Neuronal stem cell (in vitro differentiated cells): ENCODE measurements at places on chromosomes 1 and 21.

DNA sequence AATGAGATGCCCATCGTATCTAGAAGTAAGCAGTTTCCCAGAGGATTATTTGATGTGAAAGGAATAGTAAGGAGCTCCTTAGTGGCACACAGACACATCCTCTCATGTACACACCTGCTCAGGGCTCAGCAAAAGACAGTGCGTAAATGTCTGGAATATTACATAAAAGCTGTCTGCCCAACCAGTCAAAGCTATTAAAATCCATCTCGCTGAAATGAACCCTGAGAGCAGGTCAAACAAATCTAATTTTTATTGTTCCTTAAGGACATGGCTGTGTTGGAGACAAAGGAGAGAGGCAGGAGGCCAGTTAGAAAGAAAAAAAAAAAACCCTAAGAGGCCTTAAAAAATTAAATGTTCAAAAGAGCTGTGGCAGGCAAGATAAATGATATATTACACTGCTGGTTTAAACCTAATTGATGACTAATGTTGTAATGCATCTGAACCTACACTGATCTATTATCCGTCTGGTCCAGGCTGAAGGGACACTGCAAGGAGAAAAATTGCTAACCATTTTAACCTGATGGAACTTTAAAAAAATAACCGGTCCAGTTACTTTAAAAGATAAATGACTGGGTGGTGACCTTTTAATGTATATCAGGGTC is 58.5 kb upstream of the FGGY start:
- H3K4me1 ChIP-seq = peaks cover 4% of the 10 kb centered on the region
- no peak overlapping the region for H3K4me3 ChIP-seq
- H3K27ac ChIP-seq = no peak overlapping the region
- H3K27me3 ChIP-seq = no peaks in the 10 kb centered on the region

- no peaks in the 10 kb centered on the region for H3K4me1 ChIP-seq
- no peaks in the 10 kb centered on the region for H3K27me3 ChIP-seq
- H3K36me3 ChIP-seq = no peaks in the 10 kb centered on the region
- no peak overlapping the region for H3K4me3 ChIP-seq
Measured at GRCh38 chr1:100027212-100027611, 57.4 kb downstream of the SLC35A3 start.

DNA sequence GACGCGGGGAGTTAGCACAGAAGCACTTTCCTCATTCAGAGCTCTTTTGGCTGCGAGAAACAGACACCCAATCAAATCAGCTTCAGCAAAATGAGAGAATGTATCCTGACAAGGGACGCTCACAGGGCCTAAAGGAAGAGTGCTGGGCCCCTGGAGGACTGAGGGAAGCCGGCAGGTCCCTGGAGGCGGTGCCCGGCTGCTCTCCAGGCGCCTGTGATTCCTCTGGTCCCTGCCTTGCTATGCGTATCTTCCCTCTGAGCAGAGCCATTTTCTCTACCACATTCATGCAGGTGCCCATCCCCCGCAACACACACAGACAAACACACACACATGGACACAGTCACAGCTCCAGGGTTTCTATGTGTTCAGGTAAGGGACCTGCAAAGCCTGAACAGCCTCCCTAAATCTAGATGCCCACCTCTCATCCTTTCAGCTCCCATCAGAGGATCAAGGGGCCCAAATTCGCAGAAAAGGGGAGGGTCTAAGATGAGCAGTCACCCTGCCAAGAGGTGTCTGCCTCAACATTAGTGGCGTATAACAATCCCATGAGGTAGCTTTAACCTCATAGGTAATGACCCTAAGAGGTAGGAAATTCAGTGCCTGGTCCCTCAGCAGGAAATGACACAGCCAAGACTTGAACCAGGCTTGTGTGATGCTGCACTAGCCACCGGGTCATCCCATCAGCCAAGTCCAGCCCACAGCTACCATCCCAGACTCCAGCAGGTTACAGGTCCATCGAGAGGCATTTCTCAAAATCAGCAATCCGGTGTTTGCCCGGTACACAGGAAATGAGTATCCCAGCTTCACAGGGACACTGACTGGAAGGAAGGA is 29.0 kb downstream of the PTAFR start:
- H3K27me3 ChIP-seq = peaks cover under 1% of the 10 kb centered on the region
- H3K4me1 ChIP-seq = peaks cover 8% of the 10 kb centered on the region
- H3K36me3 ChIP-seq = no peaks in the 10 kb centered on the region
- no peak for DNase-seq

DNA sequence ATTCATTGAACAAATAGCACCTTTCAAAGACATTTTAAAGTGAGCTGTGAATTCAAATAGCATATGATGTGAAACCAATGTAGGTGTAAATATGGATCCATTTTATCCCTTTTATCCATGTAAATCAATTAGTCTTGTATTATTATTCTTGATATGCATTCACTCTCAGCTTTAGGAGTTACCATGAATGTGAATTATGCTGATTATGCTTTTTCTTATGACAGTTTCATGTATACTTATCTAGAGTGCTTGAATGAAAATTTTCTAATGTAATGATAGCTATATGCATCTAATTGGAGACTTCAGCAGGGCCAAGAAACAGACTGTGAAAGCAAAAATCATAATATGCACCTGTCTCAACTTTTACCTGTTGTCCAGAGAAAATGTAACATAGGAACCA is 226.6 kb upstream of the ST6GALNAC5 start:
- H3K4me3 ChIP-seq = no peak overlapping the region
- H3K27me3 ChIP-seq = no peaks in the 10 kb centered on the region
- no peak for DNase-seq
- H3K36me3 ChIP-seq = no peaks in the 10 kb centered on the region

- no peaks in the 10 kb centered on the region for H3K4me1 ChIP-seq
- H3K4me3 ChIP-seq = no peak overlapping the region
Measured at GRCh38 chr1:70910013-70910412, 137.6 kb downstream of the PTGER3 start.

DNA sequence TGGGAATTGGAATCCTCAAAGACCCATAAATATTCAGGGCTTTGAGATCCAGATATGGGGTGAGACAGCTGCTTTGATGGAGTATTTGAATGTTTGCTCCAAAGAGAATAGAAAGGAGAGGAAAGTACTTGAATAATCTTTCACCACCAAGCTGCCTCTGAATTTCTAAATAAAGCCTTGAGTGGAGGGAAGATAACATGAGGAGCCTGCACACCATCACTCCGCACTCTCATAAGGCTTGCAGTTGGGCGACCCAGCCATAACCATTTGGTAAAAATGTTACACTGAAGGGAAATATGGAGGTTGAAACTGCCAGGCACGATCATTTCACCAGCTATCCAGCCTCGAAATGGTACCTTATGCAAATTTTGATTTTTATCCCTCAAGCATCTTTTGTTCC is 38.4 kb downstream of the VCAM1 start:
- no peak overlapping the region for H3K4me3 ChIP-seq
- H3K36me3 ChIP-seq = no peaks in the 10 kb centered on the region
- no peaks in the 10 kb centered on the region for H3K27me3 ChIP-seq
- no peak for DNase-seq

DNA sequence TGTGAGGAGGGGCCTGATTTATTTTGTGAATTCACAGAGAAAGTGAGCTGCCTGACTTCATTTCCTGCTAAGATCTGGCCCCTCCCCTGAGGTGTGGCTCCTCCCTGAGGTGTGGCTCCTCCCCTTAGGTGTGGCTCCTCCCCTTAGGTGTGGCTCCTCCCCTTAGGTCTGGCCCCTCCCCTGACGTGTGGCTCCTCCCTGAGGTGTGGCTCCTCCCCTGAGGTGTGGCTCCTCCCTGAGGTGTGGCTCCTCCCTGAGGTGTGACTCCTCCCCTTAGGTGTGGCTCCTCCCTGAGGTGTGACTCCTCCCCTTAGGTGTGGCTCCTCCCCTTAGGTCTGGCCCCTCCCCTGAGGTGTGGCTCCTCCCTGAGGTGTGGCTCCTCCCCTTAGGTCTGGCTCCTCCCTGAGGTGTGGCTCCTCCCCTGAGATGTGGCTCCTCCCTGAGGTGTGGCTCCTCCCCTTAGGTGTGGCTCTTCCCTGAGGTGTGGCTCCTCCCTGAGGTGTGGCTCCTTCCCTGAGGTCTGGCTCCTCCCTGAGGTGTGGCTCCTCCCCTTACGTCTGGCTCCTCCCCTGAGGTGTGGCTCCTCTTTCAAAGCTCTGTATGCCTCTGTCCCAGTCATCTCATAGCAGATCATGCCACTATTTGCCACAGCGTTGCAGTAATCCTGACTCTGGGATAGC is 26.9 kb upstream of the LRRC3 start:
- no peak for DNase-seq
- no peak overlapping the region for H3K27ac ChIP-seq
- H3K4me3 ChIP-seq = no peak overlapping the region
- H3K36me3 ChIP-seq = no peaks in the 10 kb centered on the region
- no peaks in the 10 kb centered on the region for H3K4me1 ChIP-seq
- H3K27me3 ChIP-seq = peaks cover 14% of the 10 kb centered on the region

- H3K27me3 ChIP-seq = no peaks in the 10 kb centered on the region
- no peak for DNase-seq
- H3K36me3 ChIP-seq = no peaks in the 10 kb centered on the region
Measured at GRCh38 chr1:77134359-77134758, 84.9 kb downstream of the PIGK start.

- no peak for DNase-seq
- H3K4me3 ChIP-seq = no peak overlapping the region
- H3K27me3 ChIP-seq = no peaks in the 10 kb centered on the region
- no peaks in the 10 kb centered on the region for H3K4me1 ChIP-seq
- no peaks in the 10 kb centered on the region for H3K36me3 ChIP-seq
- no peak overlapping the region for H3K27ac ChIP-seq
Measured at GRCh38 chr1:194342484-194343262, 1156.3 kb upstream of the B3GALT2 start.

GRCh38 chr1:153977250-153978240 is at the start of gene JTB:
TSS of gene JTB (minus strand) at chr1:153977674. CDS start at chr1:153977252, 422 bp downstream.
- peak within 1 kb of the TSS; percentile 98 for H3K4me3 ChIP-seq
- H3K4me1 ChIP-seq = peaks cover 2% of the 10 kb centered on the region
- peak within 1 kb of the TSS; percentile 52 for H3K27ac ChIP-seq
- no peaks in the 10 kb centered on the region for H3K27me3 ChIP-seq
- peaks cover 74% of the 10 kb centered on the region for H3K36me3 ChIP-seq

GRCh38 chr1:234188454-234188792 is 184.8 kb upstream of the COA6 start:
- DNase-seq = peak; percentile 35
- H3K27ac ChIP-seq = peak overlapping the region; percentile 34
- no peak overlapping the region for H3K4me3 ChIP-seq
- no peaks in the 10 kb centered on the region for H3K36me3 ChIP-seq
- H3K27me3 ChIP-seq = no peaks in the 10 kb centered on the region

GRCh38 chr1:19656134-19656779 is 8.4 kb upstream of the HTR6 start:
- H3K4me1 ChIP-seq = peaks cover 20% of the 10 kb centered on the region
- H3K4me3 ChIP-seq = no peak overlapping the region
- H3K36me3 ChIP-seq = no peaks in the 10 kb centered on the region
- peaks cover 2% of the 10 kb centered on the region for H3K27me3 ChIP-seq
- no peak overlapping the region for H3K27ac ChIP-seq

GRCh38 chr1:246801241-246802020 is 77.2 kb downstream of the SCCPDH start:
- H3K27me3 ChIP-seq = no peaks in the 10 kb centered on the region
- H3K4me3 ChIP-seq = no peak overlapping the region
- H3K27ac ChIP-seq = no peak overlapping the region
- peaks cover 8% of the 10 kb centered on the region for H3K4me1 ChIP-seq

GRCh38 chr1:173590557-173590956 is 12.3 kb downstream of the SLC9C2 start:
- no peak overlapping the region for H3K27ac ChIP-seq
- no peak for DNase-seq
- H3K4me1 ChIP-seq = no peaks in the 10 kb centered on the region

- no peak for DNase-seq
- no peaks in the 10 kb centered on the region for H3K27me3 ChIP-seq
- H3K27ac ChIP-seq = no peak overlapping the region
Measured at GRCh38 chr21:14850394-14850793, 214.4 kb downstream of the NRIP1 start.

GRCh38 chr1:178916448-178917174 is 45.7 kb upstream of the ANGPTL1 start:
- H3K27ac ChIP-seq = no peak overlapping the region
- no peak for DNase-seq
- H3K27me3 ChIP-seq = no peaks in the 10 kb centered on the region
- no peaks in the 10 kb centered on the region for H3K4me1 ChIP-seq
- H3K36me3 ChIP-seq = peaks cover 2% of the 10 kb centered on the region
- H3K4me3 ChIP-seq = no peak overlapping the region

- H3K4me1 ChIP-seq = no peaks in the 10 kb centered on the region
- no peaks in the 10 kb centered on the region for H3K36me3 ChIP-seq
- H3K27me3 ChIP-seq = no peaks in the 10 kb centered on the region
- no peak for DNase-seq
Measured at GRCh38 chr21:21845901-21846300, 847.7 kb downstream of the NCAM2 start.

GRCh38 chr1:101333186-101333585 is 96.4 kb downstream of the S1PR1 start:
- no peaks in the 10 kb centered on the region for H3K36me3 ChIP-seq
- no peaks in the 10 kb centered on the region for H3K4me1 ChIP-seq
- no peak for DNase-seq

GRCh38 chr1:157235307-157235706 is 97.1 kb upstream of the ETV3 start:
- no peaks in the 10 kb centered on the region for H3K36me3 ChIP-seq
- H3K27me3 ChIP-seq = no peaks in the 10 kb centered on the region
- H3K4me3 ChIP-seq = no peak overlapping the region
- DNase-seq = no peak
- H3K27ac ChIP-seq = no peak overlapping the region

- no peaks in the 10 kb centered on the region for H3K36me3 ChIP-seq
- no peak overlapping the region for H3K4me3 ChIP-seq
- peaks cover 52% of the 10 kb centered on the region for H3K27me3 ChIP-seq
- H3K27ac ChIP-seq = no peak overlapping the region
- H3K4me1 ChIP-seq = no peaks in the 10 kb centered on the region
- no peak for DNase-seq
Measured at GRCh38 chr1:3038571-3039181, 17.4 kb downstream of the ACTRT2 start.

GRCh38 chr1:35215346-35215745 is 22.4 kb upstream of the SFPQ start:
- no peak overlapping the region for H3K27ac ChIP-seq
- no peak overlapping the region for H3K4me3 ChIP-seq
- H3K36me3 ChIP-seq = no peaks in the 10 kb centered on the region
- DNase-seq = no peak
- peaks cover 7% of the 10 kb centered on the region for H3K4me1 ChIP-seq
- no peaks in the 10 kb centered on the region for H3K27me3 ChIP-seq

- no peak overlapping the region for H3K27ac ChIP-seq
- no peaks in the 10 kb centered on the region for H3K27me3 ChIP-seq
- no peak for DNase-seq
- H3K36me3 ChIP-seq = no peaks in the 10 kb centered on the region
- no peak overlapping the region for H3K4me3 ChIP-seq
Measured at GRCh38 chr1:221708076-221708571, 33.8 kb downstream of the DUSP10 start.

GRCh38 chr1:109499661-109500536 is 6.0 kb downstream of the CYB561D1 start:
- H3K36me3 ChIP-seq = peaks cover 28% of the 10 kb centered on the region
- H3K4me1 ChIP-seq = peaks cover 19% of the 10 kb centered on the region
- no peaks in the 10 kb centered on the region for H3K27me3 ChIP-seq
- DNase-seq = no peak

GRCh38 chr1:164589961-164590507 is 31.1 kb downstream of the PBX1 start:
- H3K36me3 ChIP-seq = peaks cover 1% of the 10 kb centered on the region
- no peak overlapping the region for H3K4me3 ChIP-seq
- DNase-seq = no peak
- H3K27ac ChIP-seq = peak overlapping the region; percentile 94

- H3K27me3 ChIP-seq = no peaks in the 10 kb centered on the region
- H3K4me1 ChIP-seq = no peaks in the 10 kb centered on the region
- H3K4me3 ChIP-seq = no peak overlapping the region
- DNase-seq = no peak
Measured at GRCh38 chr1:73736125-73736524, 461.9 kb downstream of the LRRIQ3 start.
